ENCODE measurements at places on chromosomes 11 and 22.

- no peak for DNase-seq
Observed at GRCh38 chr11:106101819-106102218, 24.4 kb downstream of the AASDHPPT start.

- no peak for DNase-seq
Observed at GRCh38 chr11:126929179-126930061, 71.2 kb downstream of the KIRREL3 start.

DNA sequence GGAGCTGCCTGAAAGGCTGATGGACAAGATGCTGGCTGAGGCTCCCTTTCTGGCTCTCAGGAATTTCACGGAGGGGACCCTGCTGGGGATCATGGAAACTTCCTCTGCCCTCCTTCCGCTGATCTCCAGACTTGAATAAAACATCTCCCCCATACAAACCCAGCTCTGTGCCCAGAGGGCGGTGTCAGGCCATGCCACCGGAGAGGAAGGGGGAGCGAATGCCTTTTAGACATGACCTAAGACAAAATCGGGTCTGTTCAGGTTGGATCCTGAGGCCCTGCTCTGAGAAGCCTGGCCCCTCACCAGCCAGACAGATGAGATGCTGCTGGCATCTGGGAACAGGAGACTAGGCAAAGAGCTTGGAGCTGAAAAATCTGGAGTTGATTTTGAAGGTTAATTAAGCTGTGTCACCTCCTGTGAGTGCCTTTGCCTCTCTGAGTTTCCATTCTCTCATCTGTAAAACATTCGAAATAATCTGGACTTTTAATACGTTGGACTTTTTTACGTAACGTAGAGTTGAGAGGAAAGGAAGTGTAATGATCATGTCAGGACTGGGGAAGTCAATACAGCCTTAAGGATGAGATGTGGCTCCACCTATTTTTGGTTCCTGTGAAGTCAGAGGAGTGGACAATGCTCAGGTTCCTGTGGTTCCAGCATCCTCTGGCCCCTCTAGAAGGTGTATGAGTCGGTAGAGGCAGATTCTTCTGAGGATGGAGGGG lies 163.6 kb downstream of the ST3GAL4 start:
- DNase-seq: no peak

DNA sequence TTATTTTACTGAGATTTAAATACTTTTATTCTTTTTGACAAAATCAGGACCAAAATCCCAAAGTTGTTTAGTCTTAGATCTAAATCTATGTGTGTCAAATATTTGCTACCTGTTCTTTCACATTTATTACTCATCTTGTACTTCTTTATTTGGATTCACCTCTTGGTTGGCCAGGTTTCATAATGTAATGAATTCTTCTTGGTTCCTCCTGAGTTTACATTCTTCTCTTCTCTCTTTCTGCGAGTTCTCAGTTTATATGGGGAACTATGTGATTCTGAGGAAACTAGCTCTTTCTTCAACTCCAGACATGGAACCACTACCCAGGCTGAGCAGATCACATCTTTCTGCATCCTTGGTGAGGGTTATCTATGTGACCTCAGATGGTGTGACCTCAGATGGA lies 50.2 kb downstream of the EHF start:
- DNase-seq: no peak

DNA sequence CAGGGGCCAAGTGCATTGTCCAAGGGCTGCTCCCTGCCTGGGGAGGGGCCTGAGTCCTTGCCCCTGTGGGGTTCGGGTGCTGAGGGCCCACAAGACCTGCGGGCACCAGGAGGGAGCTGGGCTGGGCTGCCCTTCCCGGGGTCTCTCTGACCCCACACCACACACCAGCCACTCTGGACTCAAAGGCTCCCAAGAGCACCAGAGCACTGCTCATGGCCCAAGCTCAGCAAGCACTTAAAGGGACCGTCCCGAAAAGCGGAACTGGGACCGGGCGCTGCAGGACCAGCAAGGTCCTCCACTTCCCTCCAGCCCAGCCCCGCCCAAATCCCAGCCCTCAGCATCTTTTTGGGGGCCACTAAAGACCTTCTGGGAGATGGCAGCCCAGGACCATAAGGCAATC lies 5.3 kb downstream of the LSP1 start:
- DNase-seq: no peak

GRCh38 chr11:114447892-114448291 lies 8.6 kb downstream of the REXO2 start:
- no peak for DNase-seq

GRCh38 chr22:36015155-36015810 lies 13.3 kb downstream of the RBFOX2 start:
- no peak for DNase-seq

- DNase-seq: no peak
Observed at GRCh38 chr22:20582520-20583361, 75.3 kb downstream of the MED15 start.

DNA sequence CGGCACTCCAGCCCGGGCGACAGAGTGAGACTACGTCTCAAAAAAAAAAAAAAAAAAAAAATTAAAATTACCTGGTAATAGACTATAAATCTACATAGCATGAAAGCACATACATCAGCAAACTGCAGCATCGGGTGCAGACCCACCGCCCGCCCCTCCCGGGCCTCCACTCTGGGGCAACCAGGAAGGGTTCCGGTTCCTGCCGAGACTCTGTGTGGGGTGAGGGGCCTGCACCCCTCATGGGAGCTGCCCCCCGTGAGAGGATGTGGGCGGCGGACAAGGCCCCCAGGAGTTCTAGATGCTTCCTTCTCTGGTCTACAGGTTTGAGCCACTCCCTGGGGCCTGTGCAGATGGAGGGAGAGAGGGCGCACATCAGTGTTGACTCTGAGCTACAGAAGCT lies 9.1 kb downstream of the DRD4 start:
- DNase-seq: no peak

DNA sequence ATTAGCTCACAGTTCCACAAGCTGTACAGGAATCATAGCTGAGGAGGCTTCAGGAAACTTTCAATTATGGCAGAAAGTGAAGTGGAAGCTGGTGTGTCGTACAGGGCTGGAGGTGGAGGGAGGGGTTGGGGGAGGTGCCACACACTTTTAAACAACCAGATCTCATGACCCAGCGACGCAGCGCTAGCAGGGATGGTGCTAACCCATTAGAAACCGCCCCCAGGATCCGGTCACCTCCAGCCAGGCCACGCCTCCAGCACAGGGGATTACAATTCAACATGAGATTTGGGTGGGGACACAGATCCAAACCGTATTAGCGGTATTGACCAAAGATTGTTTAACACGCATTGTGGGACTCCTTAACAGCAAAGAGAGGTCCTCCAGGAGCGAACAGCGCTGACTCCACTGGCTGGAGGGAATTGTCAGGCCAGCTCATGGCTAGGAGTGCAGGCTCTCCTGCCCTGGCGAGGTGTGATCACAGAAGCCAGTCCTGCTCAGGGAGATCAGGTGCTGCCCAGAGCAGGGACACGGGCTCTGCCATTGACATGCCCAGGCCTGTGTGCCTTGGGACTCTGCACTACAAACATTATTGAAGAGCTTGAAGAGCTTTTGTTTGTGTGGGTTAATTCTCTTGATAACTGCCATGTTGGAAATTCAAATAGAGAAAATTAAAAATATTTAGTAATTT lies 215.3 kb downstream of the TBC1D22A start:
- DNase-seq: no peak

DNA sequence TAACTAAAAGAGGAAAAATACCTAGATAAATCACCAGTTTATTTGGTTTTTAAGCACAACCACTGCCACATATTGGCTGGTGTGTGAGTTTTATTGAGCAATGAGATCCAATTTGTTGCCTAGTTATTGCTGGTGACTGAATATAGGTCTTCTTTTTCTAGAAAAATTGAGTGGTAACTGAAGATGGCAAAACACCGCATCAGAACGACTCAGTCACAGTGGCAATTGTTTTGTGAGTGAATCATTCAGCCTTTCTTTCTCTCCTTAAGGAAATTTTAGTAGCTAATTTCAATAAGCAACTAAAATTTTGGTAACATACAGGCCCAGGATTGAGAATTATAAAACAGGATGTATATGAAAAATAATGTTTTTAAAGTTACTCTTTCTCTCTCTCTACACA lies 533.0 kb downstream of the KCNA4 start:
- DNase-seq: no peak

DNA sequence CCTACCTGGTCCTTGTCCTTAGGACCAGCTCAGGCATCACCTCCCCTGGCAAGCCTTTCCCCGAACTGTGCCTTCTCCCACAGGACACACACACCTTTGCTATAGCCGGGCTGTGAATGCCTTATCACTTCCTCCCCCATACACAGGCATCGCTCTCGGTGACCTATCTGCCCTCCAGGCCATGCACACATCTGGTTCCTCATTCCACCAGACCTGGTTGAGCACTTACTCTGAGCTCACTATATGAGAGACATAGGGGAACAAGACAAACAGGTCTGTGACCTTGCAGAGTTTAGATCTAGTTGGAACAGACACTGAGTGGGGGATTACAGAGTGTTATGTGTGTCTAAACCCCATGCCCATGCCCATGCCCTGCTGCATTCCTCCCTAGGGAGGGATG lies 3.1 kb upstream of the BCR start:
- DNase-seq: no peak

Measured in GM19239 (cell line).